ENCODE measurements at places on chromosomes 7 and 10.

- no peak for DNase-seq
Observed at GRCh38 chr7:88922944-88923343, 127.4 kb upstream of the TEX47 start.

- no peak for DNase-seq
Observed at GRCh38 chr10:453647-454046, 235.8 kb downstream of the DIP2C start.

DNA sequence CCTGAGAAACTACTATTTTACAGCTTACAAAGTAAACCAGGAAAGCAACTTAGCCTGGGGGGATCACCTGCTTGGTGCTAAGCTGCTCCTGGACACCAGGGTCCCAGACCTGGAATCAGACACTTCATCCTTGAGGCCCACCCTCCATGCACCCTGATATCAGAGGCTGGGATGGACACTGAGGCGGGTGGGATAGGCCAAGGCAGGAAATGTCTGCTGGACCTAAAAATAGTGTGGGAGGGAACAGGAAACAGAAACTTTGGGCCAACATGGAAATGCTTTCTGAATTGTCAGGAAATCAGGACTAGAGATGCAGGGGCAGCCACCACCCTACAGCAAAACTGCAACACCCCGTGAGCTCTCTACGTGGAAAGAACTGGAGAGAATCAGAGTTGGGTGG is 101.5 kb upstream of the PODXL start:
- no peak for DNase-seq

- no peak for DNase-seq
Observed at GRCh38 chr7:3867863-3868262, 566.8 kb downstream of the SDK1 start.

GRCh38 chr7:123538189-123538714 is 3.9 kb upstream of the IQUB start:
- DNase-seq = no peak
